Stimulated activated CD4-positive, alpha-beta T cell treated with anti-CD3 and anti-CD28 coated beads, Interleukin-2, amount 100 ng/mL, for 4 hours (primary cell): ENCODE measurements at places on chromosomes 3 and 15.

- no peak for DNase-seq
These were observed 73.2 kb downstream of the CHDH start for GRCh38 chr3:53773021-53773436.

DNA sequence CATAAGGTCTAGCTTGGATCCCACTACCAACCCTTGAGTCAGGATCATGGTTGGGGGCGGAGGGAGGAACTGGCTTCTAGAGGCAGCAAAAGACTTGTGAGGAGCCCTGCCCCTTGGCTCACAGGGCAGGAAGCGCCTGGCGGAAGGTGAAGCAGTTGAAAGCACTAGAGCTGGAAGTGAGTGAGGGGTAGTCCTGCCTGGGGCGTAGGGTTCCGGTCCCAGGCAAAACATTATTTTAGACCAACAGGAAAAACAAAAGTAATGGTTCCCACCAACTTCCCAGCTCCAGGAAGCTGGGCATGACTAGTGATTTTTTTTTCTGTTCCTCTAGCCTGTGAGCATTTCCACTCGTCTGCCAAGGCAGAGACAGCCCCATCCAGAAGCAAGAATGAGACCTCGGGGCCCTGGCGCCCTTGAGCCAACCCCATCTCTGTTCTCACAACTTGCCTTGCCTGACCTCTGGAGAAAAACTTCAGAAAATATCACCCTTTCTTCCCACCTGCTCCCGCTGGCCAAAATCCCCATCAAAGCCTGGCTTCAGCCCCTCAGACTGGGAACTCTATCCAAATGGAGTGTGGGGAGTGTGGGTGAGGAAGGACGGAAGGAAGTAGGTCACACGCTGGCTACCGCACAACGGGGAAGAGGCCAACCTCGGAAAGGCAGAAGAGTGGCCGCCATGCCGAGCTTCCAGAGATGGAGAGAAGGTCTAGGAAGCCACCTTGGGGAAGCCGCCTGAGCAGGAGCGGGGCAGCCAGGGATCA is 57.5 kb downstream of the RBPMS2 start:
- no peak for DNase-seq

DNA sequence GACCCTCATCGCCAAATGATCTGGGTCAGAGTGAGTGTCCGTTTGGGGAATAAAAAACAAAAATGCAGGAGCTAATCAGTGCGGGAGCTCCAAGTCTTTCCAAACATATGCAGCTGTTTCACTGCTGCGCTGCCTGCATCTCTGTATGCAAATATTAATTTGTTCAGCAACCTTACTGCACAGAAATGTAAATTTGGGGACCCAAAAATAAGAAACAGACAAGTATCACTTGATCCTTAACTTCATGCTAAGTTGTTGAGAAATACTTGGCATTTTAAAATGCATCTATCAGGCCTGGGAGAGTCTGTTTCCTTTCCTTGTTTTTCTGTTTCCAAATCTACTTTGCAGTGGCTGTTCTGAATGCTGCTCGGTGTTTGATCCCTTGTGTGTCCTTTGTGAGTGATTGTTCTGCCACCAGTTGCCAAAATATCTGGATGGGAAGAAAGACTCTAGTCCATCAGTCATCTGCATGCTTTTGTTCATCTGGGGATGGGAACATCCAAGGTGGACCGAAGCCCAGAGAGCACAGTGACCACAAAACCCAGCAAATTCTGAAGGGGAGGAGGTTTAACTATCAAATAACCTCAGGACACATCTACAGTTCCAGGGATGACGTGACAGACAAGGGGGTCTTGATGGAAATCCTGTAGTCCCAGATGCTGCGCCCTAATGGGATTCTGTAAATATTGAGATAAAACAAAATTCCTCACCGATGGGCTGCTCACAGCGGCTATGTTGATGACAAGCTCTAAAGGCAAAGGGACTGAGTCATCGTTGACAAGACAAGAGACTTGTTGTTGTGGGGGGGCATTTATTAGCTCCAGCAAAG is 199.5 kb upstream of the WNT5A start:
- DNase-seq, result no peak

DNA sequence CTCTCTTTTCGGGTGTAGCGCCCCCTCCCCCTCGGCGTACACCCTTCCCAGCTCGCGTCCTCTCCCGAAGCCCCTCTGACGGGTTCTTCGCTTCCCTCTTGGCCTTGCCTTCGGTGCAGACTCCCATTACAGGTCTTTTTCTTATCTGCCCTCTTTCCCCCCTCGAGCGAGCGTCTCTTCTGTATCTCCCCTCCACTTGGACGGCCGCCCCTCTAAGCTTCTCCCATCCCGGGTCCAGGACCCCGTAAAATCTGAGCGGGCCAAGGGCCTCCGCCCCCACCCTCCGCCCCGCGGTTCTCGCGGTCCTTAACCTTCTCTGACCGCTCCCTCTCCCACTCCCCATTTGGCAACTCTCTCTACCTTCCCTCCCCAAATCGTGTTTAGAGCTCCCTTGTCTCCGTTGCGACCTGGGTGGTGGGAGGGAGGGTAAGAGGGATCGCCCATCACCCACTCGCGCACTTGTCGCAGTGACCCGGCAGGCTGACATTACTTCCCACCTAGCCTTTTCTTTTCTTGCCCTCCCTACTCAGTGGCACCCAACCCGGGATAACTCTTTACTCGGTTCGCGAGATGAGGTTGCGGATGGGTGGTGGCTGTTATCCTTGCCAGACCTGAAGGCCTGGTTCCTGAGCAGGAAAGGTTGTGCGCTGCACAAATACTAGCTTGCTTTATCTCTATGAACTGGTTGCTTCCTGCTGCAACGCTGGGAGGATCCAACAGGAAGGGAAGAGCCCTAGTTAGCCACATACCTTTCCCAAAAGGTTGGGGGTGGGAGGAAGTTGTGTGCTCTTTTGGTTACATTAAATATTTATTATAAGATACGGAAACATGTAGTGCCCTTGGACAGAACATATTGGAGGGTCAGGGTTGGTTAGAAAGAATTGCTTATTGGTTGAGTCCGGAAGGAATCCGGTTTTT is 922 bp downstream of the RAB11A start:
- DNase-seq, result no peak

DNA sequence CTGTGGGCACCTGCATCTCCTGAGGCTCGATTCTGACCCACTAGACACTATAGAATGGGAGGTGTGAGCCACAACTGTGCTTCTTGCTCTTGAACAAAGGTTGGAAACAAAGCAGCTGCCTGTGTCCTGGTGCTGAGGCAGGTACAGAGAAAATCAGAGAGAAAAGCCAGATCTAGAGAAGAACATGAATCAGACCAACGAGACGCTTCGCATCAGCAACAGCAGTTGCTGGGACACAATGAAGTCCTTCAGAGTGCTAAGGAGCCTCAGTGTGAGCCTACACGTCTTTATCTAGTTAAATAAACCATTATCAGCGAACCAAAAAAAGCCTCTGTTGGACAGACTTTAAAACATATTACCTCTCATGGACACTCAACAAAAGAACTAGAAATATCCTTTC is 86.3 kb upstream of the MEX3B start:
- no peak for DNase-seq

DNA sequence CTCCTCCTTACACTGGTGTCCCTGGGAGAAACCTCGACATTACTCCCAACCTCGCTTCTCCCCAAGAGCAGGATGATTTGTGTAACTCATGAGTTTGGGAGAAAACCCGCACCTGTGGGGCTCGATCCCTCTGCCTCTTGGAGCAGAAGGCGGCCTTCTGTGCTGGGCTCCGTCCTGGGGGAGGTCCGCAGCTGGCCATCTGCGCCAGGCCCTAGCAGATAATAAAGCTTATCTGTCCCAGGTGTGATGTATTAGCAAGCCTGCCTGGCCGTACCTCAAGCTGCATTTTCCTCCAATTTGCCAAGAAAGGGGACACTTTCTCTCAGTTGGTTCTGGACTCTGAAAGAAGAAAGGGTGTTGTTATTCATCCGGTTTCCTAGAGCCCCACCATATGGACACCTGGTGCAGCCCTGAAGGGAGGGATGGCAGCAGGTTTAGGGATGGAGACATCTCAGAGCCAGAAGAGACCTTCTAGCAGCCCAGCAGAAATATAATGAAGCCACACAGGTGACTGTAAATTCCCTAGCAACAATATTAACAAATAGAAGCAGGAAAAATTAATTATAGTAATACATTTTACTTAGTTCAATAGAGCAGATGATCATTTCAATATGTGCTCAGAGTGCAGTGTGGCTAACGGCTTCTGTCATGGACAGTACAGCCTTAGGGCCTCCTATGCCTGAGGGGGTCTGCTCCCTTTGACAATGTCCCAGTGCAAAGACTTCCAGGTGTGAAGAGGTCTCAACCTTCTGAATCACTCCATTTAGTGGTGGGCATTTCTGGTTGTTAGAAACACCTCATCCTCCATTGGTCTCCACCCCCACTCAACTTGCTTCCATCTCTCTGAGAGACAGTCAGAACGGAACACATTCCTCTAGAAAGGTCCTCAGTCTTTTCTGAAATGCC is 94.8 kb downstream of the CPN2 start:
- no peak for DNase-seq

DNA sequence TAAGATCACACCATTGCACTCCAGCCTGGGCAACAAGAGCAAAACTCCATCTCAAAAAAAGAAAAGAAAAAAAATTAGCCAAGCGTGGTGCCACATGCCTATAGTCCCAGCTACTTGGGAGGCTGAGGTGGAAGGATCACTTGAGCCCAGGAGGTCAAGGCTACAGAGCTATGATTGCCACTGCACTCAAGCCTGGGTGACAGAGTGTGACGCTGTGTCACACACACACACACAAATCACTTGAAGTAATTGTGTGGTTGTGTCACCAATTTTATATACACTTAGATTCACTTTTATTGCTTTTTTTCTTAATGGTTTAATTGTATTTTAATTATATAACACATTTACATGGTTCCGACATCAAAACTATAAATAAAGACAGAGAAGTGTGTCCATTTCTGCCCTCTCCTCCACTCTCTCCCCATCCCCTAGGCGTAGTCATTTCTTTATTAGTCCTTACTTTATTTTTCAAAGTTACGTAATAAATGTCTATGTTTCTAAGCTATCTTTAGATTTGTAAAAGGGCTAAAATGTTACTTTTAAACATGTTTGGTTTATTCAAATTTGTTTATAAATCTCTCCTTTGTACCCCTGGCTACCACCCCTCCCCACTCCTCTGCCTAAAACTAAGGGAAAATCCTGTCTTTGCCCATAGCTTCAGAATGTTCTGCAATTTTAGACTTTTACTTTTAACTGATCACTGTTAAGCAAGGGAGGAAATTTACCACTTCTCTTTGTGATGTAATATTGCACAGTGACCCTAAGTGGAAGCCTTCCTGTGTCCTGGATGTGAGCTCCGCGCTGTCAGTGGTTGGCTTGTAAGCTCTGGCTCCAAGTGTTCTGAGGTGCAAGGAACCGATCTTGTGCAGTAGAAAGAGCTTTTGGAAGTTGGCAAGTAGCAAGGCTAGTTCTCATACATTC is 10.8 kb upstream of the VILL start:
- no peak for DNase-seq

- no peak for DNase-seq
These were observed 5.4 kb upstream of the P4HTM start for GRCh38 chr3:48984663-48985062.

DNA sequence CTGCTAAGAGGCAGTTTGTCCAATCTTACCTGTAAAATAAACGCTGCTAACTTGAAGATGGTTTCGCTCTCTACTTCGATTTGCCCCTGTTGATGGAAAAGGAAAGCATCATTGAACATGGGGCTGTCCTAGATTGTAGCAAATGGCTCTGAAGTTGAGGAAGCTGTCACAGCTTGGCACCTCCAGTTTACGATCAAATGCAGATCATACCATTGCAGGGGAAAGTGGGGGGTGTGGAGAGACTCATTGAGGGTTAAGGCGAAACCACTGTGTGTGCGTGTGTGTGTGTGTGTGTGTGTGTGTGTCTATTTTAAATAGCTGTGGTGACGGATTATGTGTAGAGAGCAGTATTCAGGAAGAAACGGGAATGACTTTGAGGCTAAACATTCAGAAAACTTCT is 127.6 kb upstream of the LMOD3 start:
- peak; percentile 33 for DNase-seq

- DNase-seq, result no peak
These were observed 94.4 kb downstream of the ST6GAL1 start for GRCh38 chr3:187024536-187025226.

DNA sequence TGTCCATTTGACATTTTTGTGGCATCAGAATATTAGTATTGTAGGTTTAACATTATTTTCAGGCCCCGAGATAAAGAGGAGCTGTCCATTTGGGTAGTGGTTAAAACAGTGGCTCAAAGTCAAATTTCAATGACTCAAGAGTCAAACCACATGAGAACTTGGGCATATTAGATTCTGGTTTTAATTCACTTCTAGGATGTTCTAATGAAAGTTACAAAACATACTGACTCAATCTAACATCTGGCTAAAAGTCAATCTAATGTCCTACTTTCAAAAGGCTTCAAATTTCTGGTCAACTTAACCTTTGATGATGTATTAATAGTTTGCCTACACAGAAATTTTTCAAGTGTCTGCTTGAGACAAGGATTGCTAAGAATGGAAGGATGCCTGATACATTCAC is 112.4 kb downstream of the ABI3BP start:
- no peak for DNase-seq

DNA sequence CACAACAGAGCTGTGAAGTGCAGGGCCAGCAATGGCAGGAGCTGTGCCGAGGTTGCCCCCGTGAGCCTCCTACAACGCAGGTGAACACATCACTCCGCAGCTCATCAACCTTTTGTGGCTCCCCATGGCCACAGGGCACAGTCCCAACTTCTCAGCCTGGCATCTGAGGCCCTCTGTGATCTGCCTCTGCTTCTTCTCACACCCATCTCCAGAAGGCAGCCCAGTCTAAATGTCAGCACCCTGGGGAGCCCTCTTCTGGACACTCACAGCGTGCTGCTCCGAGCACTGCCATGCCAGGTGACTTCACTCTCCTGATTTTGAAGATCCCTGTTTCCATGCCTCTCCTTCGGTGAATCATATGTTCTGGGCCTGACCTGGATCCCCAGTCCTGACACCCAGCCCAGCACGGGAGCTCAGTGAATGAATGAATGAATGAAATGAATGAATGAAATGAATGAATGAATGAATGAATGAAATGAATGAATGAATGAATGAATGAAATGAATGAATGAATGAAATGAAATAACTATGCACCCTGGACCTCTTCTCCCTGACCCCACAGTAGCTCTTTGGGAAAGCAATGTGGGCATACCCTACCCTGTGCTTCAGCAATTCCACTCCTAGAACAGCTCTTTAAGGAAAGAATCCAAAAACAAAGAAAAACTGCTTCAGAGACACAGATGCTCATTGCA is 17.9 kb upstream of the SKIC8 start:
- DNase-seq, result no peak
